NCI-H2171 (cell line): ENCODE measurements at places on chromosomes 6 and 20.

- no peak for DNase-seq
These were observed 12.8 kb downstream of the ASXL1 start for GRCh38 chr20:32370897-32371296.

DNA sequence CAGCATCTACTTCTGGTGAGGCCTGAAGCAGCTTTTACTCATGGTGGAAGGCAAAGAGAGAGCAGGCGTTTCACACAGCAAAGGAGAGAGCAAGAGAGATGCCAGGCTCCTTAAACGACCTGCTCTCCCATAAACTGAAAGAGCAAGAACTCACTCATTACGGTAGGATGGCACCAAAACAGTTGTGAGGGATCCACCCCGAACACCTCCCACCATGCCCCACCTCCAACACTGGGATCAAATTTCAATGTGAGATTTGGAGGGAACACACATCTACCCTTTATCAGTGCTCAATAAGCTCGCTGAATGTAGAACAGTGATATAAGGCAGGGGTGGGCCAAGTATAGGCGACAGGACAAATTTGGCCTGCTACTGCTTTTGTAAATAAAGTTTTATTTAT lies 244.6 kb downstream of the ESR1 start:
- no peak for DNase-seq

GRCh38 chr6:50831186-50831585 lies 12.5 kb downstream of the TFAP2B start:
- no peak for DNase-seq

DNA sequence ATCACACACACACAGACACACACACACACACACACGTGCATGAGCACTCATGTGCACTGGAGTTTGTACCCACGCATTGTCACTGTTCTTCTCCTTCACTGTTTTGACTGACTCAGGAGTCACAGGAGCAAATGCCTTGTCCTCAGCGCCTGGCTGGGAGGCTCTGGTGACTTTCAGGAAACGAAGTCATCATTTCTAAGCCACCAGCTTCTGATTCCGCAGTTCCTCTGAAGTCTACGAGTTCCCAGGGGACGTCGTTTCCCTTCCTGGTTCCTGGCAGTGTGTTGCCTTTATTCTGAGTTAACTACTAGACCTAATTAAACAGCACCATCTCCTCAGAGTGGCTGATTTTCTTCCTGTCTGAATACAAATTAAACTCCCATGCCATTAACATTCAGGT lies 82.2 kb upstream of the PMEPA1 start:
- no peak for DNase-seq

DNA sequence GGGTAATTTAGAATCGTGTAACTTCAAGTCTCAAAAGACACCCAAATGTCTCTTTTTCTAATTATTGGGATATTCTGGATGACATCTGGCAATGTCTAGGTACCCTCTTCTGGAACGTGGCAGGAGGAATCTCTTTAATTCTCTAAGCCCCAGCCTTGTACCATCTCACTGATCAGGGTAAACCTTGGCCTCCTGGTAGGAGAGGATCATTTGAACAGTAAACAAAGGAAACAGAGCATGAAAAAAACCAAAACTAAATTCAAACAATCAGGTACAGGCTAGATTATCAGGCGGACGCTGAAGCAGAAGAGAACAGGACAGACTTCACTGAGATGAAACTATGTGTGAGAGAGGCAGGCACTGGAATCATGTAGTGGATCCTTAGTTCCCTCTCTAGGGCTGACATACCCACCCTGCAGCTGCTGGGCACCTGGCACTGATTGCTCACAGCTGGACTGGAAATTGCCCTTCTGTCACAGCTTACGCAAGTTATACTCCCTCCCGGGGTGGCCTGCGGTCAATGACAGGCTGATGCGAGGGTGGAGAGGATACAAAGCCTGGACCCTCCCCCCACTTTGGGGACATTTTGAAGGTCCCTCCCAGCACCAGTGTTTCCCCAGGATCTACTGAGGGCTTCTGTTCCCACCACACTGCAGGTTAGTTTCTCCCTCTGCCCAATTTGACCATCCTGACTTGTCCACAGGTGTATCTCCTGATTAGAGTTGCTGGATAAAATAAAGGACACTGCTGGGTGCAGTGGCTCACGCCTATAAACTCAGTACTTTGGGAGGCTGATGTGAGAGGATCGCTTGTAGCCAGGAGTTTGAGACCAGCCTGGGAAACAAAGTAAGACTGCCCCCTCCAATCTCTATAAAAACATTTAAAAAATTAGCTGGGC lies 20.6 kb upstream of the ZBTB24 start:
- DNase-seq, result no peak
